GOT3 (cell line): ENCODE measurements at places on chromosomes 12 and 14.

DNA sequence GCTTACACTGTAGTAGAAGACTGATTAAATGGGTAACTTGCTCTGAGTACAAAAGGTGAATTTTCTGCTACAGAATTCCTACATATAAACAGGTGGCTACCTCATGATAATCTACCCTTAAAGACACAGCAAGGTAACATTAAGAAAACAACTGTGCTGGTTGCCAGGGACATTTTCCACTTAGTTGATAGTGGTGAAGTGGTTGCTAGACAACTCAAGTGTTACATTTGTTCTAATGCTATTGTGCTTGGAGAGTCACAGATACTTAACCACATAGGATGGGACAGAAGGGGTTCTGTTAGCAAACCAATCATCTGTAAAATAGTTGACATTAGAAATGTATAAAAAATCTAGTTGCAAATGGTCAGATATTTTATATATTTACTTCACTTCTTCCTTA lies 870.3 kb upstream of the SEL1L start:
- DNase-seq = no peak

DNA sequence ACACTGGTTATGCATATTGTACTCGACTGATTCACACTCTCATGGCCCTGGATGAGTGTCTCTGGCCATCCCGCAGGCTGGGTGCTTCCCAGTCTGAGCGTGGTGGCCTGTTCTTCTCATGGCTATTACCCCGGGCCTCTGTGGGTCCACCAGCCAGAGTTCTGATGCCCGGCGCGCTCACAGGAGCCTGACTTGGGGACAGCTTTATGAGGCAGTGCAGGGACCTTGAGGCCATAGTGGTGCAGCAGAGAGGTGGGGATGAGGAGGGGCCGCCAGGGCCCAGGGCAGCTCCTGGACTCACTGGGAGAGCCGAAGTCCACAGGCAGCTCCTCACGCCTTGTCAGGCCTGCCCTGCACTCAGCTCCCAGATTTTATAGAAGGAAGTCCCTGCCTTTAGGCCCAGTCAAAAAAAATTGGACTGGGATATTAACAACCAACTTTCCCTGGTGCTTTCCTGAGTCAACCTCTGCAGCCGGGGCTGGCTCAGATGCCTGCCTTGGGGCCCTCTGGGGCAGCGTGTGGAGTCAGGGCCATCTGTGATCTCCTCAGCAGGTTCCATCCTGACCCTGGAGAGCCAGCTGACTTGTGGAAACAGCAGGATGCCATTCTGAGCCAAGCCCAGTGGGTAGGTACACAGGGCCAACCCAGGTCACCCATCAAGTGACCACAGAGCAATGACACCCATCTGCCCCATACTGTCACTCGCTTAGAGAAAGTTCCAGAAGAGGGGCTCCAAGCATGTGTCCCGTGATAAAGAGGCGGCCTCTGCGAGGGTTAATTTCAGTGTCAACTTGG lies 89.4 kb upstream of the DIO3 start:
- DNase-seq = no peak

DNA sequence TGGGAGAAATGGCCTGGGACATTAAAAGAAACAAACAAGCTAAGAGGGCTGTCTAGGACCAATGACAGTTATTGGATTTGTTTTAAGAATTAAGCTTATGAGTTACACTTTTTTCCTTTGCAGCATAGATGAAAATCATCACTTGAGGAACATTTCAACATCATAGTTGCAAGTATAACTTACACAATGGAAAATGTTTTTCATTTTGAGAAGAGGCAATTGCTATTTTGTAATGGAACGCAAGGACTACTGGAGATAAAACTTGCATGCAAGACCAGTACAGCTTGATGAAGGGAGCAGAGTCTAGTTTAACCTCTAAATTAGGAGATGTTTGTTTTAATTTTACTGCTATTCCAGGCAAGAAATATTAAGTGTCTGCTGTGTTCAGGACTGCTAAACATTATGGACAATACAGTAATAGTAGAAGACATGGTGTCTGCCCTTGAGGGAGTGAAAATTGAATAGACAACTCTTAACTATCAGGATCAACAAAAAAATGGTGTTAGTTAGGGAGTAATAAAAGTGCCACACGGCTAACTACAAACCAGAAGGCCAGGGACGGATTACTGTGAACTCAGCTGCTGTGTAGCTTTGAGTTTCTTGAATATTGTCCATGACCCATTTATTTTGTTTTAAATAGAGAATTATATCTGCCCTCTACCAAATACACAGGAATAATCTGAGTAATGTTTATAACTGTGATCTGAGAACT lies 374.5 kb downstream of the RAD51B start:
- DNase-seq = no peak

- DNase-seq = no peak
These were observed 11.2 kb downstream of the TTC8 start for GRCh38 chr14:88835661-88836060.

GRCh38 chr14:90512329-90512991 lies 115.6 kb downstream of the CALM1 start:
- no peak for DNase-seq

DNA sequence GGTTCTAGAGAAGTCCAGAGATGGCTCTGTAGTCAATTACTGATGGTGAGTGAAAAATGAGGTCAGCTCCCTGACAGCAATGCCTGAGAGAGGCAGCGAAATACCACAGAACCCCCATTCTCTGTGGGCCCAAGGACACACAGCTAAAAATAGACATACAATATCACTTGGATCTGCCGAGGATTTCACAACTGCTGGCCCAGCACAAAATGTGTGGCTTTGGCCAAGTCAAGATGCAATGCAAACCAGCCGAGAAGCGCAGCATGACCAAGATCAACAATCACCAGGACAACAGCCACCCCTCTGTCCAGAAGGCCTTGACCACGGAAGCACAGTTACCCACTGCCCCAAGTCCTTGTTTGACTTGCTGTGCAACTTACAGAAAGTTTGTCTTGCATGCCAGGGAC lies 52.2 kb downstream of the CKAP4 start:
- DNase-seq = no peak

DNA sequence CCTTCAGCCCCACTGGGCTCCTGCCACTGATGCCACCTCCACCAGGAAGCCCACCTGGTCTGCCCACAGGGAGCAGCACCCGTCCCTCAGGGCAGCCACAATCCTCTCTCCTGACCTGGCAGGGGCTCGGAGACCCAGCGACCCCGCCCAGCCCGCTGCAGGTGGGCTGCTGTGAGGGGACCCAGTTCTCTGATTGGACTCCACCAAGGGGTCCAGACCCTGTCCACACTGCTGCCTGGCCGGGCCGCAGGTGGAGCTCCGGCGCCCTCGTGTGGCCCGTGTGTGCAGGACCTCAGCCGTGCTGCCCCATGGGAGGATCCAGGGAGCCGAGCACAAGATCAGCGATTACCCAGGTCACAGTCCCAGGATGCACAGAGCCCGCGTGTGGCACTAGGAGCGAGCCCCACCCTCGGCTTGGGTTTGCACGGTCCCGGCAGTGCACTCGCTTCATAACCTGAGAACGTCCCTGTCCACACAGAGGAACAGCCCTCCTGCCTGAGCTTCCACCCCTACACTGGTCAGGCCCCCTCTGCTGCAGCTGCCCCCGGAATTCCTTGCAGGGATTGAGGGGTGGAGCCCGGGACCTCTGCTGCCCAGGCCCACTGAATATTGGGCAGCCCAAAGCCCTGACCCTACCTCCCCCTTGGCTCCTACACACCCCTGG lies 35.4 kb upstream of the TMEM179 start:
- no peak for DNase-seq

DNA sequence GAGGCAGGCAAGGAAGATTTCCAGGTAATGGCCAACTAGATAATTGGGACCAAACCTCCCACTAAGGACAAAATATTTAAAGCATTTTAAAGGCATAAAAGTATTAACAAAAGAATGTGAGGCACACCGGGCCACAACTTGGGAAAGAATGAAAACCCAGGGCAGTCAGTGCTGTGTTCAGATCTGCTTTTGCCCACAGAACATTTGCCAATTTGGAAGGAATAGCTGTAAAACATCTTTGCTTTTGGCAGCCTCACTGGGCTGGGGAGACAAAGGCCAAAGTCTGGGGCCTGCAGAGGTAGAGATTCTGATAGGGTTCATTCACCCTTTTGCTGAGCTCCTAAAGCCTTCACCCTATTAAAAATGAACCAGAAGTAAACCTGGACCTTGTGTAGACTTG lies 82.3 kb downstream of the SYNE3 start:
- DNase-seq = no peak

DNA sequence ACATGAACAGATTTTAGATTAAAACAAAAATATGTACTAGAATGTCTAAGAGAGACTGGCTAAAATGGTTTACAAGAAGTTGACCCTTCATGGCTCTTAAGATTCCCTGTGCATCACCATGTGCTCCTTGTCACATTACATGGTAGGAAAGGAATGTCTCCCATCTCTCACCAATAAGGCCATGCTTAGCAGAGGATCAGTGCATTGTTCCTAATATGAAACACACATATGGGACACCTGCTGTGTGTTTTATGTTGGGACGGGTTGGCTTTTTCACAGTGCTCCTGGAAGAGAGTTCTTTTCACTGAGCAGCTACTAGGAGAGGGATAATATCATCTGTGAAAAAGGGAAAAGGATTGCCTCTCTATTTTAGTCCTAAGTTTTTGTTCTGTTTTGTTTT lies 9.6 kb downstream of the PFKM start:
- DNase-seq = no peak

DNA sequence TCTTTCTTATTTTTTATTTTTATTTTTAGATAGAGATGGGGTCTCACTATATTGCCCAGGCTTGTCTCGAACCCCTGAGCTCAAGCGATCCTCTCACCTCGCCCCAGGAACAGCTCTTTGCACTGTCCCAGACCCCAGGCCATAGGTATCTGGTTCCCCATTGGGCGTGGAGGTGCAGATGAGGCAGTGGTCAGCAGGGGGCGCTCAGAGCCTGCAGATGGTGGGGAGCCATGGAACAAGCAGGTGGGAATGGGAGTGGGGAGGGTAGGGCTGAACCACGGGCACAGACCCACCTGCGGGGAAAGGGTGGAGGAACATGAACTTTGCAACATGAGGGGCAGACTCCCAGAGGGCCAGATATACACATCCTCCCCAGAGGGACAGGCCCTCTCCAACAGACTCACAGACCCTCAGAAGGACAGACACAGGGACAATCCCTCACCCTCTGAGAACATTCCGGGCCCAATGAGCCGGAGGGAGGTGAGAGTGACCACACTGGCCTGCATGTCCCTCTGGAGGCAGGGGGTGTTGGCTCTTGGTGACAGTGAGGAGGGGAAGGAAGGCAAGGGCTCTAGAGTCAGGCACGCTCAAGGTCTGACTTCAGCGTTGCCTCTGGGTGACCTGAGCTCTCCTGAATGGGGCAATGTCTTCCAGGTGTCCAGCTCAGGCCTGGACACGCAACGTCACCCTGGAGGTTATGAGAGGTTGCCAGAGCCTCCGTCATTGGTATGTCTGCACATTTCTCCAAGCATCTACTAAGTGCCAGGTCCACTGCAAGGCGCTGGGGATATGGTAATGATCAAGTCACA lies 34.9 kb downstream of the KRT80 start:
- no peak for DNase-seq

GRCh38 chr12:51726931-51727330 lies 121.6 kb downstream of the FIGNL2 start:
- DNase-seq = no peak

DNA sequence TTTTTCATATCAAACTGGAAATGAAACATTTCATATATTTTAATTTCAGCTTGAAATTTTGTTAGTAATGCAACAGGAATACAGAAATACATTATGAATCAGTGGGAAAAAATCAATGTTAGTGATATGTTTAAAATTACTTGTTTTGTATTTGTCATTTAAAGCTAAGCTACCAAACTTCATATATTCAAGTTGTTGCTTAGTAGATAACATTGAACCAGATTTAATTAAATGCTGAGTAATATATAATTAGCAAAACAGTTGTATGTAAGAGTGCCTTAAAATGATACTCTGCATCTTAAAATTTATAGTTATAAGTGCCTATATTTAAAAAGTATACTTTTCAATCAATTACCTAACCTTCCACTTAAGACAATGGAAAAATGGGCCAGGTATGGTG lies 5.0 kb downstream of the CHURC1 start:
- no peak for DNase-seq

GRCh38 chr12:92058664-92059063 lies 87.0 kb downstream of the BTG1 start:
- DNase-seq = no peak

- DNase-seq = no peak
These were observed 985.7 kb upstream of the FBXO33 start for GRCh38 chr14:40417777-40418401.

DNA sequence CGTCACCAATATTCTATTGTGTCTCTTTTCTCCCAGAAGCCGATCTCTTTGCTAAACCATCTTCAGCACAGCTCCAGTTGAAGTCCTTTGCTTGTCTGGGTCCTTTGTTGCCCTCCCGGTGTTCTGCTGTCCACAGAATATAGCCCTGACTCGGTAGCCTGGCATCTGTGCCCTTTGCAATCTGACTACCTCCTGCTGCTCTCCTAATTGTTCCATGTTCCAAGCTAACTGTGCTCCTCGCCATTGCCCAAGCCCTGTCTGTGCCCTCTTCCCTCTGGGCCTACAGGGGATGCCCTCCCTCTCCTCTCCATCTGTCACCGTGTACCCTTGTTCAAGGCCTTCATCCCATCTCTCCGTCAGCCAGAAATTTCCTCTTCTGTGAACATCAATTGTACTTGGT lies 306.3 kb downstream of the APAF1 start:
- DNase-seq = no peak

- DNase-seq = no peak
These were observed 57.1 kb upstream of the MDM1 start for GRCh38 chr12:68389305-68389704.
